Skin of body (tissue), 3 donors: ENCODE measurements at places on chromosomes 1 and 21. TPM values are rescaled to one million over a fixed set of nuclear protein-coding genes. Genes with fewer than 3 reads are reported as not detected.

TDRD5 gene
- total RNA-seq = 0.59 TPM

CD101 gene
- 1.8 TPM for total RNA-seq

MYBPH gene
- total RNA-seq = 2.1 TPM

ANXA9 gene
- 4.7 TPM for total RNA-seq

C1QTNF12 gene
- total RNA-seq = 2.5 TPM

LORICRIN gene
- total RNA-seq = 39.6 TPM

KMO gene
- total RNA-seq = 0.10 TPM

ANGPTL7 gene
- total RNA-seq = 25.2 TPM

KCNT2 gene
- total RNA-seq = 5.1 TPM

SPRR2A gene
- 1.6 TPM for total RNA-seq

OR2T29 gene
- not detected for total RNA-seq

TSACC gene
- total RNA-seq = not detected
